ENCODE measurements at places on chromosomes 11 and 22.

GRCh38 chr11:63491636-63492372, 837 bp upstream of the PLAAT5 start:
- no peak for DNase-seq

- DNase-seq = no peak
These were observed 124.0 kb downstream of the ME3 start for GRCh38 chr11:86548271-86548917.

GRCh38 chr11:47906066-47906465, 57.9 kb upstream of the NUP160 start:
- DNase-seq = no peak

DNA sequence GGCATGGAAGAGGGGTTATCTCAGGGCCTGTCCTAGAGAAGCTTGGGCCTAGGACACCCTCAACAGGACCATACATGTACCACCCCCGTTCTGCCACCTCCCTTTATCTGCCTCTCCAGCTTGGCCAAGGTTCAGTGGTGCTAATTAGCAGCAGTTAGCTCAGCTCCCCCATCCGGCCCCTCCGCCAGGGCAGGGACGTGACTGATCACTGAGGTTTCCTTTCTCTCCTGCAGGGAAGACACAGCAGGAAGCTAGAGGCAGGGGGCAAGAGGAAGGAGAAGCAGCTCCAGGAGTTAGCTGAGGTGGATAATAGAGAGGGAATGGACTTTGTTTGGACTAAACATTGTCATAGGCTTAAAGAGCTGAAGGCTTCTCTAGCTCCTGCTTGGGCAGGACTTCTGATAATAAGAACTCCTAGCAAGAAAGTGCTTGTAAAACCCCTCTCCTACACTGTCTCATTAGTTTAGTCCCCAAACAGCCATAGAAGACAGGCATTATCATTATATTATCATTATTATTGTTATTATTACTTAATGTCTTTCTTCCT, 53.8 kb downstream of the BUD13 start:
- no peak for DNase-seq

GRCh38 chr22:36816636-36817524, at the start of gene PVALB:
TSS of gene PVALB (minus strand) at chr22:36817035. CDS start at chr22:36817005, 30 bp downstream.
- DNase-seq = no peak

- no peak for DNase-seq
These were observed 4.7 kb upstream of the ARHGAP42 start for GRCh38 chr11:100682247-100682969.

DNA sequence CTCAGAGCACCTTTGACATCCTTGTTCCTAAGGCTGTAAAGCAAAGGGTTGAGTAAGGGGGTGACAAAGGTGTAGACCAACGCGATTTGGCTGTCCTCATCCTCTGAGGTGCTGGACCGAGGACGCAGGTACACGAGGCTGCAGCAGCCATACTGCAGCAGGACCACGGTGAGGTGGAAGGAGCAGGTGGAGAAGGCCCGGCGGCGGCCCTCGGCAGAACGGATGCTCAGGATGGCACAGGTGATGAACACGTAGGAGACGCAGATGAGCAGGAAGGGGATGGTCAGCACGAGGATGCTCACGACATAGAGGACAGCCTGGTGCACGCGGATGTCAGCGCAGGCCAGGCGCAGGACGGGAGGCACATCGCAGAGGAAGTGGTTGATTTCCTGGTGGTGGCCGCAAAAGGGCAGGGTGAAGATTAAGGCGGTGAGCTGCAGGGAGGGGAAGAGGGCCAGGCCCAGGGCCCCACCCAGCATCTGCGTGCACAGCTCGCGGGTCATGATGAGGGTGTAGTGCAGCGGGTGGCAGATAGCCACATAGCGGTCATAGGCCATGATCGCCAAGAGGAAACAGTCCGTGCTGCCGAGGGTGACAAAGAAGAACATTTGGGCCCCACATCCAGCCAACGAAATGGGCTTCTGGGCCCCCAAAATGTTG, 632 bp downstream of the OR10Q1 start:
- no peak for DNase-seq

DNA sequence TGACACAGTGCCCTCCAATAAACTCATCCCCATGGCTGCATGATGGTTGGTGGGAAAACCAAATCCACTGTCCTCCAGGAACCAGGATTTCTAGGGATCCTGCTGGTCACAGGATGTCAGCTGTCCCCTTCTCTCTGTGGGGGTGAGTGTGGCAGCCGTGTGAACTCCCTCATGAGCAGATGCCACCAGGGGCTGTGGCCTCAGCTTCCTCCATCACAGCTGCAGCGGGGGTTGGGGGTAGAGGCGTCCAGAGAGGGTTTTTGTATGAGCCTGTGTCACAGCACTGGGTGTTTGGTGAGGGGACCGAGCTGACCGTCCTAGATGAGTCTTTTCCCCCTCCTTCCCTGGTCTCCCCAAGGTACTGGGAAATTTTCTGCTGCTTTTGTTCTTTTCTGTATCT, 26.4 kb downstream of the IGLL5 start:
- DNase-seq = no peak

DNA sequence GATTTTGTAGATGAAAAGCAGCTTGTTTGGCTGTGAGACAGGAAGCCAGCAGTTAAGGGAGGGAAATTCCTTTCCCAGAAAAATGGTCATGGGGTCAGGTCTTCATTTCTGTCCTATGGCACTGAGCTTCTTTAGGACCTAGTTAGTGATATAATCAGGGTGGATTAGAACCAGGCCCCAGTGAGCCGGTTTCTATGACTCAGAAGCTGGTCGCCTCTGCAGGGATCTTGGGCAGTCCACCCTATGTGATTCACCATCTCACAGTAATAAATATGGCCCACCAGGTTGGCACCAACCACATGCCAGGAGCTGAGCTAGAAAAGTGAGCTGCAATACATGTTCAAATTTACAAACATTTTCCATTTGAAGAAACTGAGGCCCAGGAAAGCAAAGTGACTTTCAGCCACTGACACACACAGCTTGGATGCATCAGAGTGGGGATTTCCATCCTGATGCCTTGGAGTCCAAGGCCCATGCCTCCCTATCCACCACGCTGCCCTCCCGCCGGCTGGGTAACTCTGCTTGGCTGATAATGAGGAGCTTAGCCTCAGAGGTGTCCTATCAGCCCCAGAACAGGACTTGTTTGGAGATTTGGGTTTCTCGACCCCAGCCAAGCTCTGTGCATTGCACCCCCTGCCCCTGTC, 42.0 kb downstream of the CD82 start:
- no peak for DNase-seq

GRCh38 chr22:49550766-49551362, 276.8 kb downstream of the BRD1 start:
- no peak for DNase-seq

DNA sequence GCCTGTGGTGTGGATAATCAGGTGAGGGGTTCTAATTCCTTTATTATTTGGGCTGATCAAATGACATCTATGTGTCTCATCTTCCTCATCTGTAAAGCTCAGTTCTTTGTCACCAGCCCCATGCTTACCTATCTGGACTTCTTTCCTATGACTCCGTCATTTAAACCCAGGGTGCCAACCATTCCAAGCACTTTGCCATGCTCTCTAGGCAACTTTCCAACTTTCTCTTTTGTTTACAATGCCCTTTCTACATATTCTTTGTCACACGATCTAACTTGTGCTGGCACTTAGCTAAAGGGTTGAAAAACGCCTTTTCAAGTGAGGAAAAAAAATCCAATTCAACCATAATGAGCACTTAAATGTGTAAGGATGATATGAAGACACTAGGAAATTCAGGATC, 27.9 kb downstream of the EXPH5 start:
- no peak for DNase-seq

GRCh38 chr11:65225279-65226102, 36.3 kb upstream of the POLA2 start:
- peak; percentile 81 for DNase-seq

- DNase-seq = no peak
These were observed 58.4 kb downstream of the RTL6 start for GRCh38 chr22:44439356-44440223.

GRCh38 chr11:26896719-26897118, 97.2 kb upstream of the FIBIN start:
- DNase-seq = no peak

GRCh38 chr22:22768885-22769284, 118.7 kb upstream of the IGLL5 start:
- no peak for DNase-seq

DNA sequence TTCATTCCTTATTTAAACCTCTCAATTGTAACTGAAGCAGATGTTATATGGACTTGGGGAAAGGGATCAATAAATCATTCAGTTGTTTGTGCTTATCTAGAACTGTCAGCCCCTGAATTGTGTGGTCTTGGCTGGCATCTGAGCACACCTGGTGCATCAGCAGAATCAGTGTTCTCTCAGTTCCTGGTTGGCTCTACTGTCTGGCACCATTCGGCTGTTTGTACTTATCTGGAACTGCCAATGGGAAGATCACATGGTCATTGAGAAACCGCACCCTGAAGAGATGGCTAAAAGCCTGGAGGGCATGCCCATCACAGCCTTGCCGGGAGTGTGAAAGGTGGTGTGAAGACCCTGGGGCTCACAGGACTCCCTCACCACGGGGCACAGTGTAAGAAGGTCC, 37.1 kb upstream of the EHF start:
- DNase-seq = no peak

DNA sequence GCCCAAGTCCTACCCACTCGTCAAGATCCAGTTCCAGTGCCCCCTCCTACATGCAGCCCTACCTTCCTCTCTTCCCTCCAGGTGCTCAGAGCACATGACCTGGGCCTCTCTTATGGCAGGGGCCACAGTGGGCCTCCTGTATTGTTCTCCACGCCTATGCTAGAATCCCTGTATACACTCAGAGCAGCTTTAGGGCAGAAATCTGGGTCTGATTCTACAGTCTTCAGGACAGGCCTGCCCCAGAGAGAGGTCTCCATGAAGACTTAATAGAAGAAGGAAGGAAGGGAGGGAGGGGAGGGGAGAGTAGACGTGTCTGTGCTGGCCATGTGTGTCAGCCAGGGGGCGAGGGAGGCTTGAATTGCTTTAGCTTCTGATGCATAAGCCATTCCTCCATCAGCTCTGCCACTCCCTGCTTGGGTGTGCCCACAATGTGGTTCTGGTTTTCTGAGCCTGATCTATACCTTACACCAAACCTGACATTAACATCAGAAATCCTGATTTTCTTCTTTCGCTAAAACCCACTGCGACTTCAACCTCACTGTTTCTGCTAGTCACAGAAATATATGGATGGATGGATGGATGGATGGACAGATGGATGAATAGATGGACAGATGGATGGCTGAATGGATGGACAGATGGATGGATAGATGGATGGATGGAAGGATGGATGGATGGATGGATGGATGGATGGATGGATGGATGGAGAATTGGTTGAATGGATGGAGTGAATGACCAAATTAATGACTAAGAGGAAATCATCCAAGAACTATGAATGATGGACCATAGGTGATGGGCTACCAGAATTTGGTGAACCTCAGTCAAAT, 56.6 kb upstream of the PRDM11 start:
- peak; percentile 62 for DNase-seq

- no peak for DNase-seq
These were observed 852.6 kb downstream of the TBC1D22A start for GRCh38 chr22:47615051-47615450.

- peak; percentile 27 for DNase-seq
These were observed 5.2 kb upstream of the TBCEL start for GRCh38 chr11:121018746-121019145.

GRCh38 chr11:100328626-100329340, 358.3 kb upstream of the ARHGAP42 start:
- DNase-seq = peak; percentile 10

GRCh38 chr22:47146941-47147340, 384.5 kb downstream of the TBC1D22A start:
- no peak for DNase-seq

- no peak for DNase-seq
These were observed 17.2 kb upstream of the MPZL2 start for GRCh38 chr11:118281284-118281683.

GRCh38 chr11:125148743-125149142, 15.8 kb upstream of the PKNOX2 start:
- no peak for DNase-seq

DNA sequence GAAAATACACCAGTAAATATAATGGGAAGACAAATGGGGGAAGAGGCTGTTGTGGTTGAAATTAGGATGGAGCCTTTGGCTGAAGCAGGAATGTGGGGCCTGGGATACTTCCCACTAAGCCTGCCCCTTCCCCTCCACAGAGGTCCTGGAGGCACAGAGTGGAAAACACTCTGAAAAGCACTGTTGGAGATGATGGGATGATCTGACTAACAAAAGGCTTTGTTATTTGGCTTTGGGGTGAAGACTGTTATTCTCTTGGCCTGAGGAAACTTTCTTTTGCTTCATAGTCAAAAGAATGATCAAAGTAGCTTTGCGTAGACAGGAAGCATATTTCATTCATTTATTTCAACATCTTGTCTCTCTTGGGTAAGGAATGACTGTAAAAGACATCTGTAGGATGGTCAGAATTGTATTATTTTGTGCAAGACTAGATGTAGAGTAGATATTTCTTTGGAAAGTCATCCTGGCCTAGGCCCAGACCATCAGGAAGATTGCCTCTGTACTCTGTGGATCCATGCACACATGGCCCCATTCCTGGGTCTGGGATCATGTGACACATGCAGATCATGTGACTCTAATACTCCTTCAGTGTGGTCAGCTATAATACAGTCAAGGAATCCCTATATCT, 111.4 kb downstream of the SPON1 start:
- DNase-seq = no peak

- DNase-seq = no peak
These were observed 4.6 kb downstream of the LRRC32 start for GRCh38 chr11:76665921-76666351.

GRCh38 chr11:110242188-110242587, 54.2 kb downstream of the RDX start:
- no peak for DNase-seq

DNA sequence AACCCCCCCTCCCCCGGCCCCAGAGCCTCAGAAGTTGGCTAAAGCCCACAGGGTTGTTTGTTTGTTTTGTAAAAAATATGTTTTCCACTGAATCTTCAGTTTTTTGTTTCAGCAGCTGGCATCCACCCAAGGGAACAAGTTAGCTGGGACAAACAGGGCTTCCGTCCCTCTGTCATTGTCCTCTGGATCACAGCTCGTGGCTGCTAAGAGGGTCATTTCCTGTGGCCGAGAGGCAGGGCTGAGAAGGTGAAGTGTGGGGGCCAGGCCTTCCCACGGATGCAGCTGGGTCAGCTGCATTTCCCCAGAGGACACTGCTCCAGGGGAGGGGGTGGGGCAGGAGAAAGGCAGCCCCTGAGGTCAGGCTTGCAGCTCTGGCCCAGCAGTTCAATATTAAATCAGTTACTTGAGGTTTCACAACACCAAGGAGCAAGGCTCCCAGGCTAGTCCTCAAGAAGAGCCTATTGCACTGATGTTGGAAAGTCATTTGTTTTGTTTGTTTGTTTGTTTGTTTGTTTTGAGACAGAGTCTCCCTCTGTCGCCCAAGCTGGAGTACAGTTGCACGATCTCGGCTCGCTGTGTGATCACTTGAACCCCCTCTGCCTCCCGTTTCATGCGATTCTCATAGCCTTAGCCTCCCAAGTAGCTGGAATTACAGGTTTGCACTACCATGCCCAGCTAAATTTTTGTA, 34.4 kb upstream of the SMTN start:
- DNase-seq = no peak
